ENCODE measurements at places on chromosomes 12 and 14.

- DNase-seq: no peak
These were observed 139.1 kb upstream of the PELI2 start for GRCh38 chr14:55979096-55979495.

DNA sequence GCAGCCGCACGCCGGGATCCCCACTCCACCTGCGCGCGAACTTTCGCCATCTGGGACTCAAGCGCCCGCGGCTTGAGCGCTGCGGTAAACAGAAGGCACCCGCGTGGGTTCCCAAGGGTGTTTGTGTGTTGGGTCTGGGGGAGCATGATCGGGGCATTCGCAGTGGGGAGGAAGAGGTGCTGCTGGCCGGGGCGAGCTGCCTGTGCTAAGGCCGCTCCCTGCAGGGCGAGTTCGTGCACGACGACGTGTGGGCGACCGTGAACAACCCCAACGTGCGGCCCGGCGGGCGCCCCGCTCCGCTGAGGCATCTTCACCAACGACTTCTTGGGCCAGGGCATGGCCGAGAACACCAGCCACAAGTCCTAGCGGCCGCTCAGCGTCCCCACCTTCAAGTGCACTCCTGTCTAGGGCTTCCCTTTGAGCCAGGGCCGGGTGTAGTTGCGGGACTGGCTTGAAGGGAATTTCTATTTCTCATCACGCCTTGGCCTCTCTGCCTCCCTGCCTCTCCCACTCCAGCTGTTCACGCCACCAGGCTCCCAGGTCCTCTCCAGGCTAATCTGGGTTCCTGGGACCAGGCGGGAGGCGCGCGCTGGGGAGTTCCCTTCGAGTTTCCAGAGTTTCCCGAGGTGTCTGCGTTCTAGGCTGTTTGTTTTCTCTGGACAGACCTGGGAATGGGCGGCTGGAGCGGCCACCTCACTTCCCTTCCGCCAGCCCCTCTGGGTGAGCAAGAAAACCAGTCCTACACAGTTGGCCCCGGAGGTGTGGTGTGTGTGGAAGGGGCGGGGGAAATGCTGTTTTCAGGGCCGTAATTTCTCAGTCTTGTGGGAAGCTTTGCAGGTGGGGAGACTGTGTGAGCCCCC, 417.8 kb upstream of the TMTC1 start:
- DNase-seq: no peak

DNA sequence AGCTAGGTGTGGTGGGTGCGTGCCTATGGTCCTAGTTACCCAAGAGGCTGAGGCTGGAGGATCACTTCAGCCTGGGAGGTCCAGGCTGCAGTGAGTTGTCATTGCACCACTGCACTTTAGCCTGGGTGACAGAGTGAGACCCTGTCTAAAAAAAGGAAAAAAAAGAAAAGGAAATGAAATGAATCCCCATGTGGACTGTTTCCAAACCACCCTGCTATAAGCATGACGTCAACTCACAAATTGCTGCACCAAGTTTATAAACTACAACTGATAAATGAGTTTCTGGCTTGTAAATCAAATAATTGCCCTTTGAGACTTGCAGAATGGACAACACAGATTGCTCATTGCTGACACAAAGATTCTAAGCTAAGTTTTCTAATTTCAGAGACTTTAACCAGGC, 51.0 kb upstream of the STK38L start:
- no peak for DNase-seq

DNA sequence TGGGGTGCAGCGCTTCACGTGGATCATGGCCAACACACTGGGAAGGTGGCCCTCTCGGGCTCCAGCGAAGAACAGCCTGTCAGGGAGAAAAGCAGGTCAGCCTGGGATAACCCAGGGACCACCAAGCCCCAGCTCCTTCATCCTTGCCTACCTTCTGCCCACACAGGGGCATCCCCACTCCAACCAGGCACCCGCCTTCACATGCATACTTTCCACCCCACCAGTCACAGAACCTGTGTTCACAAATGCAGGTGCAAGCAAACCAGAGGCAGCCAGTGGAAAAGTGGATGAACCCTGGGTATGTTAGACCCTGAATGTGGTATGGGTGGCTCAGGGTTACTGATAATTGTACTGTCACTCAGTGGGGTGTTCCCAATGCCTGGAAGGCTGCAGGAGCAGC, 12.4 kb upstream of the CEBPE start:
- DNase-seq: no peak

DNA sequence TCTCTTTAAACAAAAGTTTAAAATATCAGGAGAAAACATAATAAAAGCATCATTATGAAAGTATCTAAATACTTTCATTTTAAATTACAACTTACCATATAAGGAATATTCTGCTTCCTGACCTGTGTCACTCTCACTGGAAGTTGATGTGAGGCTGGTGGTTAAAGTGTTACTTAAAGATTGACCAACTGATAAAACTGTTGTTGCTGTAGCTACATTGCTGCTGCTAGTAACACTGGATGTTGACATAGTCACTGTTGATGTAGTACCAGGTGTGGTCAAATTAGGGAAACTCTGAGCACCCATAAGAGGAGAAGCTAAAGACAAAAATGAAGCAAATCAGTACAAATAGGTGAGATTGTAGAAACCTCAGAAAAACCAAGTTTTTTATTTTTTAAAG, 79.9 kb downstream of the HECTD1 start:
- no peak for DNase-seq

DNA sequence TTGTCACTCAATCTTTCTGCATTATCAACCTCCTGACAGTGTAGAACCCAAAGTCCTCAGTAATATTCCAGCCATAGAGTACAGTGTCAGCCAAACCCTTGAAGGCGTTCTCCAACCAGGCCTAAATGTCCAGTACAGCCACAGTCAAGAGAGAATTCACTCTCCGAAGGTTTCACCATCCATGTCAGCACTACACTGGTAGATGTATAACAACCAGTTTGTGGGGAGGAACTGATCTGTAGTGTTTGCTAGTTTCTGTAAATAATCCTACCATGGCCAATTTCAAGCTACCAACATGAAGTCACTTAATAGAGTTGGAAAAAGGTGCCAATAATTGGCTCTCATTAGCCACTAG, 456 bp upstream of the MDP1 start:
- DNase-seq: no peak

- DNase-seq: no peak
These were observed 1026.9 kb upstream of the FOXG1 start for GRCh38 chr14:27739657-27740156.

DNA sequence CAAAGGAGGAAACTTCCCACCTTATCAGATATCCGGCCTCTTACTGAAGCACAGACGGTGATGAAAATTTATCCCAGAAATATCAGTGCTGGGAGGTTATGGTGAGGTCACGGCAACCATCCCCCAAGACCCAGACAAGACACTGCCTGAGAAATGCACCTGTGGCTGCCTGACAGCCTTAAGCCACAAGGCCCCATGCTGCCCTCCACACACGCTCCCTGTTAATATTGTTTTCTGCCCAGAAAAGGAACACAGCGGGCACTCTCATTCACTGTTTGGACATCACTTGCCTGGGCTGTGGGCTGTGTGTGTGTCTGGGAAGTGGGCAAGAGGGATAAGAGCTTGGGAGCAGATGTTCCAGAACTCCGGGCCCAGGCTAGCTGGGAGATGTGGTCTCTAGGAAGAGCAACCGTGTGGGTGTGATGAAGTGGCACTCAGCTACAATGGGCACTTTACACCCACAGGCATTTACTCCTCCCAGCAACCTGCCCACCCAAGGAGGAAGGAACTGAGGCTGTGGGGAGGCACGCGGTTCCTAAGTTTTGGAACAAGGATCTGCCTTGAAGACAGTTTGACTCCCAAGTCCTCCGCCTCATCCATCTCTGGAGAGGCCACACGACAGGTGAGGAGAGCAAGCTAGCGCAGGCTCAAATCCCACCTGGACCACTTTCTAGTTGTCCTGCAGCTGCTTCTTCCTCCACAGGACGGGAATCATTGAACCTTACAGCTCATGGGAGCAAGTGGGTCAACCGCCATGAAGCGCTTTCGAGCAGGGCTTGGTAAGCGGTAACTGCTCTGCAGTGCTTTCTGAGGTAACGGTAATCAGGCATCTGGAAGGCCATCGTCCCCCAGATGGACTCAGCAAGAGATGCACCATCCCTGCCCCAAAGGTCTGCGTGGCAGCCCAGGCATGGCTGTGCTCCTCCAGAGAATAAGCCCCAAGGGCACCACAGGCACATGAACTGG, 91.4 kb downstream of the CHGA start:
- no peak for DNase-seq

DNA sequence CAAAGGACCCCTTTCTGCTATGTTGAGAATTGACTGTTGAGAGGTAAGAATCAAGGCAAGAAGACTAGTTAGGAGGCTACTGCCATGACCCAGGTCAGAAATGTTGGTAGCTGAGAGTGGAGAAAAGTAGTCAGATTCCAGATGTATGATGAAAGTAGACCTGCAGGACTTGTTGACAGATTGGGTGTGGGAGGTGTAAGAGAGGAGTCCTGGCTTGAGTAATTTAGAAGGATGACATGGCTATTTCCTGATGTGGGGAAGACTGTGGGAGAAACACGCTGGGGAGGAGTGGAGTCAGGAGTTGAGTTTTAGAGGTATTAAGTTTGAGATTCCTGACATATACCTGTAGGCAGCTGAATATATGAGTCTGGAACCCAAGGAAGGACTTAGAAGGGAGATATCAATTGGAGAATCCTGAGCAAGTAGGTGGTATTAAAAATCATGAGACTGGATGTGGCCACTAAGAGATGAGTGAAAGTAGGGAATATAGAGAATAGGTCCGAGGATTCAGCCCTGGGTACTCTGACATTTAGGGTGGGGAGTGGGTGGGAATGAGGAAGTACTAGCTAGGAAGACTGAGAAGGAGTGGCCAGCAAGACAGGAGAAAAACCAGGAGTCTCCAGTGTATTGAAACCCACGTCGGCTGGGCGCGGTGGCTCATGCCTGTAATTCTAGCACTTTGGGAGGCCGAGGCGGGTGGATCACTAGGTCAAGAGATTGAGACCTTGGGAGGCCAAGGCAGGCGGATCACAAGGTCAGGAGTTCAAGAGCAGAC, 12.6 kb upstream of the DDX47 start:
- DNase-seq: no peak

GRCh38 chr12:52493172-52493571, at the start of gene KRT6A:
Gene KRT6A, minus strand, starts transcription at chr12:52493257. Its CDS starts 69 bp downstream, at chr12:52493188.
- DNase-seq: no peak

- no peak for DNase-seq
These were observed 17.6 kb downstream of the A2M start for GRCh38 chr12:9098115-9098452.

GRCh38 chr12:76031081-76031413, 529 bp downstream of the PHLDA1 start:
- no peak for DNase-seq

GRCh38 chr14:92974541-92975345, 51.8 kb downstream of the CHGA start:
- DNase-seq: no peak

DNA sequence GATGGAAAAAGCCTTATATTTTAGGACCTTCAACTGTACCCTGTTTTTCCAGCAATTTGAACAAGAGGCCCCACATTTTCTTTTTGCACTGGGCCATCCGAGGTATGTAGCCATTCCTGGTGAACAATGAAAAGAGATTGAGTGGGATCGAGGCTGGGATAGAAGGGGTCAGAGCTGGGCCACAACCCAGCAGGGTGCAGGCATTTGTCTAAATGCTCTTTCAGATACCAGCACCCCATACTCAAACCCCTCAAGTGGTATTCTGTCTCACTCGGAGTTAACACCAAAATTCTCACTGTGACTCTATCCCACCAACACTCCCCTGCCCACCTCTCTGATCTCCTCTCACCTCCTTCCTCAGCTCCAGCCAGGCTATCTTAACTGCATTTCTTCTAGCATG, 26.8 kb downstream of the DUSP6 start:
- DNase-seq: no peak

DNA sequence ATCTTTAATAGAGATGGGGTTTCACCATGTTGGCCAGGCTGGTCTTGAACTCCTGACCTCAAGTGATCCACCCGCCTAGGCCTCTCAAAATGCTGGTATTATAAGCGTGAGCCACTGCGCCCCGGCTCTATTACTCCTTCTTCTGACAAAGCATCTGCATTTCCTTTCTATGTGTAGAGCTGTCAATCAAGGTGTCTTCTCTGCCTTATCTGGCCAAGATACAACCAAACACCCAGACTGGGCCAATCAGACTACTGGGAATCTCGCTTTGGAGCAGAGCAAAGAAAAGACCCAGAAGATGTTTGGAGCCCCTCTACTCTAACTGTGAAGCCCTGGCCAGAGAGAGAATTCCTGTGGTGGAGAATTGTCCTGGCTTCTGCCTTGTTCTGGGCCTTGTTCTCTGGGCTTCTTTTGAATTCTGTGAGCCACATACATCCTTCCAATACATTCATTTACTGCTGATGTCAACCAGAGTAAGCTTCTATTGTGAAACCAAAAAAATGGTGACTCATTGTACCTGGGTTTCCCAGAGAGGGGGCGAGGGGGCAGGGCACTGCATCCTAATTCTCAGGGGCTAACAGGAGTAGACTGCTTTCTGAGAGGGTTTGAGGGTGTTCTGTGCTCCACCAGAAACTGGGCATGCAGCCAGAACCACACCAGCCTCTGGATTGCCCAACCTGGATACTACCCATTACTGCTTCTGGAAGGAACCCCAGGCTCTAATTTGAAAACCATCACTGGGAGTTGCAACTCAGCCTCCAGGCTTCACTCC, 18.8 kb upstream of the FLVCR2 start:
- no peak for DNase-seq

GRCh38 chr14:69616408-69616773, 5.0 kb downstream of the SUSD6 start:
- DNase-seq: no peak

DNA sequence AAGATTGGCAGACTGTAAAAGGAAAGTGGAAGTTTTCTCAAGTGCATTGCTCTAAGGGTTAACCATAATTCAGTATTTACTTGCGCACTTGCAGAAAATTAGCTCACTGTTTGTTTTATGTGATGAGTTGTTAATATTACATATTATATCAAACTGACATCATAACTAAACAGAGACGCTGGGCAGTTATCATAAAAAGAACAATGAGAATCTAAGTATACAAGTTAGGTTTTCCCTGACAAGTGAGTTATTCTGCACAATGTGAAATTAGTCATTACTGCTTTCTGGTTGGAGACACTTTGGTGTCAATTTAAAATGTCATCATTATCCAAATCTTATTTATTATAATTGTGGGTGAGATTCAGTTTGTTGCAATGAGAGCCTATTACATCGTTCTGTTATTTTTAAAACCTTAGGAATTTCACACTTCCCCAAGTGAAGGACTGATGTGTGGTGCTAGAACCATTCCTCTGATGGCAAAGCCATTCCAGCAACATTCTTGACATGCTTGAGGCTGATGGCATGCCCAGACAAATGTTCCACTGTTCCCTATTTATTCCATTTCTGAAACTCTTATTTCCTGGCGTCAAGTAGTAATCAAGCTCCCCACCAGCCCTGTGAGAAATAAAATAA, 90.1 kb upstream of the FLRT2 start:
- no peak for DNase-seq

- peak; percentile 78 for DNase-seq
These were observed 896 bp downstream of the EIF5 start for GRCh38 chr14:103334644-103335622.

DNA sequence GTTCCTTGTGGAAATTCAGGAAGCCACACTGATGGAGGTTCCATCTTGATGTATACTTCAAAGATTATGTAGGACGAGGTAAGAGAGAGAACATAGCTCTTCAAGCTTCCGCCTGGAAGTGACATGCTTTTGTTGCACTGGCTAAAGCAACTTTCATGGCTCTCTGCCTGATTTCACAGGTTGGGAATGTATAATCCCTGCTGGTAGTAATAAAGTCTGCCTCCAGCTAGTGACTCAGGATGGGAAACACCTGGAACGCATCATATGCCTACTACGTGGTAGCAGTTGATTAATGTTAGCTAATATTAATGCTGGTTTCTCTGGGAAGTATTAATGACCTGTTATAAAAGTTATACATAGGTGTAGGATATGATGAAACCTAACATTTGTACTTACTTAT, 71.1 kb downstream of the PELI2 start:
- no peak for DNase-seq

GRCh38 chr12:18306311-18306710, 45.0 kb downstream of the PIK3C2G start:
- no peak for DNase-seq
